ENCODE measurements at places on chromosomes 5 and 9.

DNA sequence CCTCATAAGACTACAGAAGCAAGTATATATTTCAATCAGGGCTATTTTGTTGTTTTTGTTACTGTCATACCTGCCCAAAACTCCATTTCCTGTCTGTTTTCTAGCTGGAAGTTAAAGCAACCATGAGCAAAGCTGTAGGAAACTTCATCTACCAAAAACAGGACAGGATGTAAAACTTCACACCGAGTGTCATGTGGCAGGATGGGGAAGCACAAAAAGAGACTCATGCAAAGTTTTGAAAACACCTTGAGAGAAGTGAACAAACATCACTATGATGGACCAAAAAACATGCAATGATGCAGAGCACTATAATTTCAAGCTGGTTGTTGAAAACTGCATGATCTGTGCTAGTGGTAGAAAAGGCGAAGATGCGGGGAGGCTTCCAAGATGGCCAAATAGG lies 6.3 kb upstream of the GZMA start:
- no peak for DNase-seq

- DNase-seq: no peak
These were observed 62.1 kb downstream of the TJP2 start for GRCh38 chr9:69236188-69236587.

- DNase-seq: no peak
These were observed 138.4 kb downstream of the DOCK8 start for GRCh38 chr9:353077-353476.

- DNase-seq: no peak
These were observed 217.7 kb upstream of the TBCA start for GRCh38 chr5:77993855-77994318.
